Prostate gland (tissue), 2 donors: ENCODE measurements at places on chromosomes 16 and 17. TPM values are rescaled to one million over a fixed set of nuclear protein-coding genes. Genes with fewer than 3 reads are reported as not detected.
A peak's percentile ranks its signal among the peaks of the same experiment; 100 is the strongest.

The FSCN2 gene
- total RNA-seq: 5.6 TPM

The STX1B gene
- total RNA-seq: 0.36 TPM

The NPIPA5 gene
- 8.3 TPM for total RNA-seq

The HAP1 gene
- 3.6 TPM for total RNA-seq

The ATP1B2 gene
- 11.7 TPM for total RNA-seq

The GNAO1 gene
- 6.1 TPM for total RNA-seq

The PYDC1 gene
- not detected for total RNA-seq

- no peak for DNase-seq
Measured at GRCh38 chr16:65384441-65384840, 262.6 kb upstream of the CDH11 start.

GRCh38 chr17:2594722-2595599 is 1.5 kb downstream of the PAFAH1B1 start:
- no peak for DNase-seq

GRCh38 chr16:4247460-4247784 is 5.5 kb upstream of the SRL start:
- DNase-seq: no peak

DNA sequence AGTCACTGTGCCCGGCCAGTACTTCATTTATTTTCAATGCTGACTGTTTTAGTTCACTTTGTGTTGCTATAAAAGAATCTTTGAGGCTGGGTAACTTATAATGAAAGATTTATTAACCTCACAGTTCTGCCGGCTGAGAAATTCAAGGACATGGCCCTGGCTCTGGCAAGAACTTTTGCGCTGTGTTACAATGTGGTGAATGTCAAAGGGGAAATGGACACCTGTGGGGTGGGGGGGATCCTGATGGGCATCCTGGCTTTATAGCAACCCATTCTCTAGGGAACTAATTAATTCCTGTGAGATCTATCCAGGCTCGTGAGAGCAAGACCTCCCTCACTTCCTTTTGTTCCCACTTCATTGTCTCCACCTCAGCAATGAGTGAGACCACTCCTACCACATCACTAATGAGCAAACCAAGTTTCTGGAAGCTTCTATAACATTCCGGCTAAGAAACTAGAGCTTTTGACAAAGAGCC is 17.1 kb upstream of the CDH3 start:
- DNase-seq: no peak

DNA sequence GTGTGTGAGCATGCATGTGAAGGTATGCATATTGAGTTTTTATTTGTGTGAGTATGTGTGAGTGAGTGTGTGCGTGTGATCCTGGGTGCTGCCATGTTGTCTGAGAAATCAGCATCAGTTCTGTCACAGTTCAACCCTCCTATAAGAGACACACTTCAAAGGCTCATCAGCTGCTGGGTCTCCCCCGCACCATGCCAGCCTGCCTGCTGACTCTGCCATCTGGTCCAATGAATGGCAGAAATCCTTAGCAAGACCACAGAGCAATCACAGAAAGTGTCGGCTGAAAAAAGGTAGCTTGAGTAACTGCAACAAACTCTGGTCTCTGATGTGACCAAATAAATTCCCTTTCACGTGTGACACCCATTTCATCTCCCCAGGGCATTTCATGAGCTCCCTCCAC is 381.8 kb upstream of the MAF start:
- DNase-seq: no peak

DNA sequence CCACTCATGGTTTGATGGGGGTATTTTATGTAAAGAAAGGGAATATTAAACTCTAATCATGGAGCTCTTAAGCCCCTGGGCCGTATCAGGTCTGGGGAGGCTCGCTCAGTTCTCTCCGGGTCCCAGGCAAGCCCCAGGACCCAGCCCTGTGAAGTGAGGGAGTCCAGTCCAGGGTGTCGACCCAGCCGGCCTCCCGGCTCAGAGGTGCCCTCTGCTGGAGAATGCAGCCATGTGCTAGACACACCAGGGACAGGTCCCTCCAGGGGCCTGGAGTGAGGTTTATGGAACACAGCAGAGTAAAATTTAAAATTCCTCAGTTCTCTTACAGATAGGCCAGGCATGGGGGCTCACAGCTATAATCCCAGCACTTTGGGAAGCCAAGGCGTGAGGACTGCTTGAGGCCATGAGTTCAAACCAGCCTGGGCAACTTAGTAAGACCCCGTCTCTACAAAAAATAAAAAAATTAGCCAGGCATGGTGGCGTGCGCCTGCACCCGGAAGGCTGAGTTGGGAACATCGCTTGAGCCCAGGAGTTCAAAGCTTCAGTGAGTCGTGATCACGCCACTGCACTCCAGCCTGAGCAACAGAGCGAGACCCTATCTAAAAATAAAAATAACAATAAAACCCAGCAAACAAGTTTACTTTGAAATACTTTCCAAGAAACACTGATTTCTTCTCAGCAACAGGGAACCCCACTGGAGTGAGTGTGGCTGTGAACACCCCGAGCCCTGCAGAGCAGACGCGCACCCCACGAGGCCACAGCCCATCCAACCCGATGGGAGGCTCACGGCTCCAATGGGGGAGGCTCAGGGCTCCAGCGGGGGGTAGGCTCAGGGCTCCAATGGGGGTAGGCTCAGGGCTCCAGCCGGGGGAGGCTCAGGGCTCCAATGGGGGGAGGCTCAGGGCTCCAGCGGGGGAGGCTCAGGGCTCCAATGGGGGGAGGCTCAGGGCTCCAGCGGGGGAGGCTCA is 72.2 kb downstream of the ZNF778 start:
- peak; percentile 47 for DNase-seq

DNA sequence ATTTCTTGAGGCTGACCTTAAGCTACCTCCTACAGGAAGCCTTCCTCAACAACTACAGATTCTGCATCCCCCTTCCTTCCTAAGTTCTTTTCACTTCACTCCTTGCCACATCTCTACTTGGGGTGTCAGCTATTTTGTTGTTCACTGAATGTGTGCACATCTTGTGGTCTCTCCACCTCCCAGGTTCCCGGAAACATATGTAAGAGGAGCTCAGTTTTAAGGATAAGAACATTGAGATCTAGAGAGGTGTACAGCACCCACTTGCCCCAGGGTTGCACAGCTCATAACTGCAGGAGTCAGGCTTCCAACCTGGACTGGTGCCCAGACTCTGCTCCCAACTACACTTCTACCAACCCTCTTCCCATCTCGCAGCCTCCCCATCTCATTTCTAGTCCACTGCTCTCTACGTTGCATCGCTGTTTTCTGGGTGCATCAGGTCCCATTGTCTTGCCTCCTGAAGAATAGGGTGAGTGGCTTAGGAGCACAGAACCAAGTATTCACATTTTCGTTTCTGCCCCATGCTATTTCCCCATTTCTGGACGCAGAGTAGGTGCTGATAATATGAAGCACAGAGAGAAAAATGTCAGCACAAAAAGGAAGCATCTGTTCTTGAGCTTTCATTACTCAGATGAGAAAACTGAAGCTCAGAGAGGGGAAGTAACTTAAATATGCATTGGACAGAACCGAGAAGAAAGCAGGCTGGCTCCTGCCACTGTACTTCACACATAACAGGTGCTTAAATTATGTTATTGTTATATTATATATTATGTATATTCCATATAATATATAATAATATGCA is 292.0 kb upstream of the CCL2 start:
- no peak for DNase-seq

- DNase-seq: no peak
Measured at GRCh38 chr16:77531752-77532151, 96.9 kb upstream of the ADAMTS18 start.

DNA sequence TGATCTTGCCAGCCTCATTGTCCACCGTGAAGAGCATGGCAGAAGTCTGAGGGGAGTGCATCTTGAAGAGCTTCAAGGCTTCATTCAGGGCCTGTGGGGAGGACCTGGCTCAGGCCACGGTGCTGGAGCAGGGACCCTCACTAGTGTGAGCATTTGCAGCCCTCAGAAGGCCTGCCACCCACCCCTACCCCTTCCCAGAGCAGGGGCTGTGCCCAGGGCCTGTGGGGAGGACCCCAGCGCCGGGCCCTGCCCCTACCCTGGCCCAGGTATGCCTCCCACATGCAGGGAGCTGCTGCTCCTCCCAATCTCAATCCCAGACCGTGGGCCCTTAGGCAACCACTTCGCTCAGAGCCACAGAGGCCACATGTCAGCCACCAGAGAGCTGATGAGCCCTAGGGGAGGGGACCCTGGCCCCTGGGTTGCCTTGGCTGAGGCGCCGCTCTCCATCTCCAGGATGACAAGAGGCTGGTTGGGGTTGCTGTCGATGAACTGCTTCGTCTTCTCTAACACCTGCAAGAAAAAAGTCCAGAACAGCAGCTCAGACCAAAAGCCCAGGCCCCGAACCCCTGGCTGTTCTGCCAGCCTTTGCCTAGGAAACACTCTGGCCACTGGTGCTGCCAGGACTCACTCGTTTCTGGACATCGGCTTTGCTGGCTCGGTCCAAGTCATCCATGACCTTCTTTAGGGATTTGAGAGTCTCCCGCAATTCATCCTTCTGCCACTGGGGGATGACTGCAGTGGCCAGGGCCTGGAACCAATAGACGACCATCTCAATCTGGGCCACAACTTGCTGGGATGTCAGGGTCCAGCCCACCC is 1.8 kb upstream of the EXOSC6 start:
- no peak for DNase-seq

GRCh38 chr16:84614968-84615813 is 2.7 kb downstream of the COTL1 start:
- no peak for DNase-seq
